ENCODE measurements at places on chromosomes 12 and 14. TPM values are rescaled to one million over a fixed set of nuclear protein-coding genes. Genes with fewer than 3 reads are reported as not detected.

Gene TMEM63C
- total RNA-seq = 0.71 TPM

Gene PLXNC1
- 11.7 TPM for total RNA-seq

Gene GNB3
- total RNA-seq = 4.7 TPM

GRCh38 chr14:27927519-27927918 lies 839.1 kb upstream of the FOXG1 start:
- H3K4me1 ChIP-seq = no peaks in the 10 kb centered on the region
- no peak for DNase-seq
- H3K27ac ChIP-seq = no peak overlapping the region

GRCh38 chr12:33438851-33439586 lies 600 bp downstream of the SYT10 start:
- H3K27ac ChIP-seq = no peak overlapping the region
- H3K4me1 ChIP-seq = peaks cover 10% of the 10 kb centered on the region
- peaks cover 26% of the 10 kb centered on the region for H3K27me3 ChIP-seq
- H3K4me3 ChIP-seq = peak overlapping the region; percentile 53

DNA sequence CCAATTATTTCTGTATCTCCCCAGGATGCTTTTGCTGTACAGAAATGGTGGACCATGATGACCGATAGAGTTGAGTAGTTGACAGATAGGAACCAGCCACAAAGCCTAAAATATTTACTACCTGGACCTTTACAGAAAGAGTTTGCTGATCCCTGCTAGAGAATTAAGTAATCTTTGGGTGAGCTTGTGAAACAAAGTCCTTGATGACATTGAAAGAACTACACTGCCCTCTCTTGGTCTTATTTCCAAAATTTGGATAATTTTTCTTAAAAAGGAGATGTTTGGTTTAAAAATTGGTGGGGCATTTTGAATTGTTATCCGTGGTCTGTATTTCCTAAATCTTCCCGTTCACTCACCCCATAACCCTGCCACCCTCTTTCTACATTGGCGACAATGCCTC lies 13.7 kb upstream of the TCTN1 start:
- DNase-seq = peak; percentile 76
- no peak overlapping the region for H3K27ac ChIP-seq
- H3K4me1 ChIP-seq = no peaks in the 10 kb centered on the region
